Vagina (tissue), 2 donors: ENCODE measurements at places on chromosomes 4 and X. TPM values are rescaled to one million over a fixed set of nuclear protein-coding genes. Genes with fewer than 3 reads are reported as not detected.

DNA sequence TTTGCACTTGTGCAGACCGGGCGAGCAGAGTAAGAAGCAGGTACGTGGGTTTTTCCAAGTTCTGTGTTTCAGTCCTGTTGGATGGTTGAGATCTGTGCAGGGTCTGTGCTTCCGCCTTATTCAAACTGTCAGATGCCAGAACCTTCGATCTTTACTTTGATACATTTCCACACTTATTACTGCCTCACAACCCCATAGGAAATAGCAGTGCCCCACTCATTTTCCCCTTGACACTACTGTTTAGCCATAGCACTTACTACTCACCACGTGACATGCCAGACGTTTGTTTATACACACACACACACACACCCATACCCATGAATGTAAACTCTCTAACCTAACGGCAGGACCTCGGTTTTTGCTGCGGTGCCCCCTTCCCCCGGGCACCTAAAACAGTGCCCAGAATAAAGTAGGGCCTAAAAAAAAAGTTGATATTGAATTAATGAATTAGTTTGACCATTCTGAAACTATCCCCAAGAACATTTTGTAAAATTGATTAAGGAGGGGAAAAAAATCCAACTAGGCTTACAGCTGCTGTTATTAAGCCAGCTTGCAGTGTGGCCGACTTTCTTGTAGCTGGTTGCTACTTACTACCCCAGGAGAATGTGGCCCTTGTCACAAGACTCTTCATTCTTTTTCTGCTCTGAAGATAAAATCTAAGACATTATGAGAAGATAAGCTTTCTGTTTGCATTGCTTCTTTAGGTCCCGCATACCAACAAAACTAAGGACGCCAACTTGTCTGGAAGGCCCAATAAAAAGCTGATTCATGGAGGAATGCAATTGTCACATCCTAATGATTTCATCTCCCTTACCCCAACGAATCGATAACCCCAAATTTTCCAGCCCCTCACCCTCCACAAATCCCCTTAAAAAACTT lies 704 bp upstream of the SEPSECS start:
- peaks cover 23% of the 10 kb centered on the region for H3K4me1 ChIP-seq
- H3K4me3 ChIP-seq = peak overlapping the region; percentile 69
- peaks cover 3% of the 10 kb centered on the region for H3K36me3 ChIP-seq

DNA sequence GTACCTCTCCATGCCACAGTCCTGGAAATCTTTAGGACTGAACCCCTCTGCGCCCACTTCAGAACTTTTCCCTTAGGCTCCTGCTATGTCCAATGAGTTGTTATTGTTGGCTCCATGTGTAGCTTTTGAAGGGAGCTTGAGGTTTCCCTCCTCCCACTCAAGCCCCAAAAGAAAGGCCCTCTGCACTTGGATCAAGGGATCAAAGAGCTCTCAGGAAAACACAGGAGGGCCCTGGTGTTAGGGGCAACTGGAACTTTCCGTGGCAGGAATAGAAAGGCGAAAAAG lies 135.0 kb downstream of the RASL11B start:
- H3K27ac ChIP-seq = peak overlapping the region; percentile 71
- H3K4me3 ChIP-seq = no peak overlapping the region
- no peak for DNase-seq

DNA sequence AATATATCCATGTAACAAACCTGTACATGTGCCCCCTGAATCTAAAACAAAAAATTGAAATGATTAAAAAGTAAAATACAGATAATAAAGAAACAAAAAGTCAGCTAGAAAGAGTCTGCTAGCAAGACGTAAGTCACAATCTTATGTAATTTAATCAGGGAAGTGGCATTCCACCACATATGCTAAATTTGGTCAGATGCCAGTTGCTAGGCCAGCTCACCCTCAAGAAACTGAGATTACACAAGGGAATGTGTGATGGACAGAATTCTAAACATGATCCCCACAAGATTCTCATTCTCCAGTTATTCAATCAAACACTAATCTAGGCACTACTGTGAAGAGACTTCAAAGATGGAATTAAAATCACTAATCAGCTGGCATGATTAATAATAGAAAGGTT lies 689.3 kb downstream of the CENPC start:
- no peak overlapping the region for H3K27ac ChIP-seq
- no peak for DNase-seq
- H3K4me3 ChIP-seq = no peak overlapping the region
- H3K27me3 ChIP-seq = no peaks in the 10 kb centered on the region
- no peaks in the 10 kb centered on the region for H3K36me3 ChIP-seq

GRCh38 chr4:151803246-151803645 lies 42.4 kb upstream of the GATB start:
- no peaks in the 10 kb centered on the region for H3K27me3 ChIP-seq
- no peaks in the 10 kb centered on the region for H3K36me3 ChIP-seq
- H3K4me3 ChIP-seq = no peak overlapping the region
- no peak overlapping the region for H3K27ac ChIP-seq

- H3K27ac ChIP-seq = no peak overlapping the region
- H3K4me1 ChIP-seq = no peaks in the 10 kb centered on the region
- no peaks in the 10 kb centered on the region for H3K36me3 ChIP-seq
Measured at GRCh38 chr4:42119886-42120285, 32.6 kb downstream of the BEND4 start.

DNA sequence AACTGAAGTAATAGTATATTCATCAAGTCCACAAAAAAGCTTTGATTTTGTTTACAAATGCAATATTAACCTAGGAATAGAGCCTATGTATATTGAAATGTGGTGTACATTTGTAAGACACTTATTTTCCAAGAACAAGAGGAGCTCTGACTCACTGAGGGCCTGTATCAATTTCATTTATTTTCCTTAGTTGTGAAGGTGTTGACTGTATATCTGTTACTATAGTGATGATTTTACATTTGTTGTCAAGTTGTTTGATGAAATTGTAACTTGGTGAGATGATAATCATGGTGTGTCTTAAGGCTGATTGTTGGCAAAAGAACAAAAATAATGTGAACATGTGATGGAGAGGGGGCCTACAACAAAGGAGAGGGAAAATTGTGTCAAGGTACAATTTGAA lies 274.9 kb upstream of the TEX13A start:
- H3K27ac ChIP-seq = no peak overlapping the region
- H3K36me3 ChIP-seq = no peaks in the 10 kb centered on the region
- H3K27me3 ChIP-seq = no peaks in the 10 kb centered on the region
- no peak for DNase-seq
- H3K4me3 ChIP-seq = no peak overlapping the region

The QDPR gene
- 16.2 TPM for total RNA-seq

The PPEF2 gene
- not detected for total RNA-seq
